ENCODE measurements at places on chromosomes 5 and 9.

DNA sequence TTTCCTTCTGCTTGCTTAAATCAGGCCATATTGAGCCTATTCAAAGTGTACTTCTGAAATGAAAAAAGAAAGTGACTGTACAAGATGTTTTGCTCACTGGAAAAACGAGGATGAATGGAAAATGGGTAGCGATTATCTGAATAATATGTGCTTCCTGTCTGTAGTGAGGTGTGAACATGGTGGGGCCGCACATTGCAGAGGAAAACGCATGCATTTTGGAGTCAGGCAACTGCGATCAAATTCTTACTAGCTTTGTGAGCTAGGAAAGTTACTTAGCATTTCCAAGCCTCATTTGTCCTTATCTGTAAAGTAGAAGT is 73.0 kb upstream of the PRSS3 start:
- no peak for DNase-seq

DNA sequence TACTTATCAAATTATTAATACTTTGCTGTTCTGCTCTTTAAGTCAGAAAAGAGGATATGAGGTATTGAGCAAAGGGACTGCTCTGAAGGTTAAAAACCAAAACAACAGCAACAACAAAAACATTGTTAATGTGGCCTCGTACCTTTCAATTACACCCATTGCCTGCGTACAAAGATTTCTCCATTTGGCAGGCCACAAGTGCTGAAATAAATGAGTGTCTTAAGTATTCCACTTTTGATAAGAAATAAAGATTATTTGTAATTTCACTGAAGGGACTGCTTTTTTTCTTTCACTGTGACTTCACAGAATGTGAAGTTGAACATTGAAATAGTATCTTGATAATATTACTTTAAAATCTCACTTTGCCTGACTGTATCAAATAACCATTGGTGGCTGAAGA is 163.2 kb upstream of the MRPS30 start:
- no peak for DNase-seq

GRCh38 chr9:27499451-27499850 is 24.6 kb upstream of the IFNK start:
- DNase-seq, result no peak

DNA sequence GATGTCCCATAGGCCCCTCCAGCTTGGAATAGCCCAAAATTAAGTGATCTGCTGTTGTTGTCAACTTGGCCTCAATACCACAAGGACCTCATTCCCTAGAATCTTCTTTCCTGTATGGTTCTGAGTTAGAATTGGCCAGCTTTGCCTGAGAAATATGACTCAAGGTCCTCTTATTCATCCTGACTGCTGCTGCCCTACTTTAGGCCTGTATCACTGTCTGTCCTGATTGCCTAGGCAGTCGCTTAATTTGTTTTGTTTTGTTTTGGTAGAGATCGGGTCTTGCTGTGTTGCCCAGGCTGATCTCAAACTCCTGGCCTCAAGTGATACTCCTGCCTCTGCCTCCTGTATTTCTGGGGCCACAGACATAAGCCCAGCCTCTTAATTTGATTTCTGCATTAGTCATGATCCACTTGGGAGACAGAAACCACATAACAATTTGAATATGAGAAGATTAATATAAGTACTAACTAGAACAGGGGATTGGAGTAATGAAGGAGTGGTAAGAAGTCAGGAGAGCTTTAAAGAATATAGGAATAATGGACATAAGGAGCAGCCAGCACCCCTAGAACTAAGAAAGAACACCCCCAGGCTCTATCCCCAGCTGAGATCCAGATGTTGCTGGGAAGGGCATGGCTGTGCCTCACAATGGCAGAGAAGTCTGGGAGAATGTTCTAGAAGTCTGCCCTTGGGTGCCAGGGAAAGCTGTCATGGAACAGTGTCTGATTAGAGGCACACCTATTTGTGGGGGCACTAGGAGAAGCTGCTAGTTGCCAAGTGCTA is 4.6 kb downstream of the TEX53 start:
- no peak for DNase-seq

- no peak for DNase-seq
These were observed 1304.4 kb downstream of the MAT2B start for GRCh38 chr5:164809821-164810220.

DNA sequence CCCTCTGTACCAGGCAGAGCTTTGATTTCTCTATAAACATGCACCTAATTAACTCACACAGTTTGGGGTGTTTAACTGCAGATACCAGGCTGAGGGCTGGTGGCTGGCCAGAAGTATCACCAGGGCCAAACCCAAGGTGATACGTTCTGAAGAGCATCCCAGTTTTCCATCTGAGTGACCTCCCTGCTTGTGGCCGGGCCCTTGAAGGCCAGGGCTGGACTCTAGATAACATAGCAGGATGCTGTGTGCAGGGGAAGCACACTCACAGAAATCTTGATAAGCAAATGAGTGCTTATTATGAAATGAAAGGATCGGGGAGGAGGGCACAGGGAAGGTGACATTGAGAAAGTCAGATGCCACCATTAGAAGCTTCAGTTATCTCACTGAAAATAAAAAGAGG is 582.4 kb downstream of the BRINP1 start:
- no peak for DNase-seq

DNA sequence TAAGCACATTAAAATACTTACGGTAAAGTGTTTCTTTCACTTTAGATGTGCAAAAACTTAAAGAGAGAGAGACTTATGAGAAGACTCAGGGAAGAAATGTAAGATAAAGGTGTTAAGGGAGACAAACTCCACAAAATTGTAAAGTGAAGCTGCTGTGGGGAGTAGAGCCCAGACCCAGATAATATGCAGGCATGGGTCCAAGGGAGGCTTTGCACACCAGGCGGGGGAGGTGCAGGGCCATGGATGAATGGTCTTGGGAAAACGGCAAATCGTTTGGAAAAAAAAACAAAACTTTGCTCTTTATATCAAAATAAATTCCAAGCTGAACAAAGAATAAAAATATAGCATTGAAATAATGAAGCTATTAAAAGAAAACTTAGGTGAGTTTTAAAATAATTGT is 9.1 kb downstream of the SYK start:
- no peak for DNase-seq

GRCh38 chr5:56060276-56061110 is 65.7 kb upstream of the IL6ST start:
- no peak for DNase-seq

GRCh38 chr9:31304576-31304975 is 1079.9 kb upstream of the ACO1 start:
- no peak for DNase-seq

All from right kidney (tissue), 9 donors.